ENCODE measurements at places on chromosomes 5 and 9.

DNA sequence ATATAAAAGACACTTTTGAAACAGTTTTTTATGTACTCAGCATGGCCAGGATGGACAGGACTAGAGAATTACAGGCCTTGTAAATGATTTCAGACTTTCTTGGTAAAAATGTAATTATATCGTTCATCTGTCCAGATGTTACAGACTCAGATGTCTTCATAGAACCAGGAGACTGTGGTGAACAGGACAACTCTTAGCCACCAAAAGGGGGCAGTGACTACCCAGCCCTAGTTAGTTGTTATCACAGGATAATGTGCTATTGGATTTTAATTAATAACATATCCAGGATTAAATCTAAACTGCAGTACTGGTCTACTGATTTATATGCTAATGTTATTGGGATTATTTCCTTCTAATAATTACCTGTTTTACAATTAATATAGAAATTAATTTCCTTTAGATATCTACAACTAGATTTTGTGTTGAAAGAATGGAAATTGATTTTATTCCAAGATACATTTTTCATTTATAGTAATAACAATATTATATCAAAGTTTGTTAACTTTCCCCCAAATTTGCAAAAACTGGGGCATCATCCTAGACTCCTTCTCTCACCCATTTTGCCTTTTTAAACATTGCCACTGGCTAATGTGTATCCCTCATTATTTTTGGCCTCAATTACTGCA is 99.4 kb downstream of the MTREX start:
- DNase-seq, result no peak

DNA sequence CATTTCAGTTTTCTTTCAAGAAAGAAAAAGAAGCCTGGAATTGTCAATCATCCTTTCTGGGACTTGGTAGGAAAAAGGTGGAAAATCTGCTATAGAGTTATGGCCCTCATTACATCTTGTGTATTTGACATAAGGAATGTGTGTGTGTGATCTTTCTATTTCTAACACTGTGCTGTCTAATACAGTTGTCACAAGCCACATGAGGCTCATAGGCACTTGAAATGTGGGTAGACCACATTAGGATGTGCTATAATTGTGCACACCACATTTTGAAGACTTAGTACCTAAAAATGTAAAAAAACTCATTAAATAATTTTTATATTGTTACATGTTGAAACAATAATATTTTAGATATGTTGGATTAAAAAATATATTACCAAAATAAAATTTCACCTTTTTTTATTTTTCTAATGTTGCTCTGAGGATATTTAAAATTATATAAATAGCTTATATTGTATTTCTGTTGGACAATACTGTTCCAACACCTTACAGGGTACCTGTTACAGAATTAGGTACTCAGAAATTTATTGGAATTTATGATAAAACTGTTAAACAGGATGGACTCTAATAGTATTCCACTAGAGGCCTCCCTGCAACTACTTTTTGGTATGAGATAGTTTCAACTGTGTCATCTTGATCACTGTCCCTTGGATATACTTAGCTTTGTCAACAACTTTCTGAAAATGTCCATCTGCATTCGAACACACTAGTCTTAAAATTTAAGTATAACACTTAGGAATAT is 18.4 kb downstream of the MSANTD3 start:
- DNase-seq, result no peak

- peak; percentile 27 for DNase-seq
Observed at GRCh38 chr9:34375901-34376595, 650 bp downstream of the MYORG start.

DNA sequence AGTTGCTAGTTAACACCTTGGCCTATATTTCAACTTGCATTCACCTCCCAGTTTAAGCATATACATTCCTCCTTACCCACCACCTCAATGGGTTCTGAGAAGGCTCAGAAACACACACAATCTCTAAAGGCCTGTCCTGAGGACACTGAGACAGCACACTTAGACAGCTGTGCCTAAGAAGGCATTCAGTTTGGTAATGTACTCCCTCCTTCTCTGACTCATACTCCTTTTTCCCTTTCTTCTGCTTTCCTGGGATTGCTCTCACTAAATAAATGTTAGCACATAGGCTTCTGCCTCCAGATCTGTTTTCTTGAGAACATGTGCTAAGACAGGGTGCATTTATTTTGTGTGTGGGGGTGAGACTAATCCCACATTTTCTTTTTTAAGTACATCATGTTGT is 456.8 kb upstream of the CDH6 start:
- no peak for DNase-seq

- DNase-seq, result no peak
Observed at GRCh38 chr5:68449380-68449779, 233.8 kb downstream of the PIK3R1 start.

DNA sequence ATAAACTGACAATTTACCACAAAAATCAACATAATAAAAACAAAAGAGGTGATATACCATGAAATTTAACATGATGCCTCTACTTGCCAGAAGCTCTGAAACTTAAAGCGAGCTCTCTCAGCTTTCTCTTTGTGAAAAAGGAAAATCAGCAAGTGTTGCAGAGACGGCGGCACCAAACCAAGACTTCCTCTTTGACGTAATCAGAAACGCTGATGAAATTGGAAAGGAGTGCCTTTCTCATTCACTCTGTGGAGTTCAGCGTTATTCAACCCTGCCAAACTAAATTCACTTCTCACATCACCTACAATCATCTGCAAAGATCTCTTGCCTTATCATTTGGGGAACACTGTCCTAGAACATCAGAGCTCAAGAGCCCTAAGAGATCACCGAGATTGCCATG is 32.2 kb downstream of the ANXA6 start:
- no peak for DNase-seq

- no peak for DNase-seq
Observed at GRCh38 chr5:73236541-73237128, 63.6 kb downstream of the TMEM174 start.

- DNase-seq, result no peak
Observed at GRCh38 chr9:73738741-73739530, 587.3 kb downstream of the ANXA1 start.

- DNase-seq, result no peak
Observed at GRCh38 chr5:172979778-172980177, 3.8 kb upstream of the ATP6V0E1 start.

DNA sequence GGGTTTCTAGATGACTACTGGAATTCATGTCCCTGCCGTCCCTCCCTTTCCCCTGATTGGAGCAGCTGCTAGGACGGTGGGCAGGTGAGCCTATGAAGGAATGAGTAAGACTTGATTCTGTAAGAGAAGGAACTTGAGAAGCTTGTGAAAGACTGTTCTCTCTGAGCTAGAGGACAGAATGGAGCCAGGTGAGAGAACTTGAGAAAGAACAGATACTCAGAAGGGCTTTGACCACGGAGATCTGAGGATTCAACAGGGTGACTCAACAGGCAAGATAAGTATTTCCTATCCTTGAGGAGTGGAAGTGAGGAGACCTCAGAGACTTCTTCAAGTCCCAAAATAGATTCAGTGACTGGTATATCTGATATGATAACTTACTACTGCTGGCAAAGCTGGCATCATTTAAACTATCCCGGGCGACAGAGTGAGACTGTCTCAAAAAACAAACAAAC is 41.9 kb downstream of the HSDL2 start:
- no peak for DNase-seq

GRCh38 chr9:116899337-116900006 is 212.4 kb downstream of the TRIM32 start:
- DNase-seq, result no peak

GRCh38 chr5:113344973-113345940 is 89.5 kb downstream of the TSSK1B start:
- DNase-seq, result no peak

- no peak for DNase-seq
Observed at GRCh38 chr5:86866036-86866435, 248.3 kb downstream of the COX7C start.

DNA sequence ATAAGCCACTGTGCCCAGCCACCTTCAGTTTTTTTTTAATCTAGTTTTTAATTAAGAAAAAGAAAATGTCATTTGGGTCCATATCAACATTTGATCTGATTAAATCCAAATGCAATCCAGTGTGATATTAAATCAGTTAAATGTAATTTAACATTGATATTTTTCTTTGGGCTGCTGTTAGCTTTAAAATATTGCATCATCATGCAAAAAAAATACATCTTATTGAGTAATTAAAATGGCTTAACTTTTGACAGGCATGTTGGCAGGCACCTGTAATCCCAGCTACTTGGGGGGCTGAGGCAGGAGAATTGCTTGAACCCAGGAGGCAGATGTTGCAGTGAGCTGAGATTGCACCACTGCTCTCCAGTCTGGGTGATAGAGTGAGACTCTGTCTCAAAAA is 22.7 kb upstream of the LRRC70 start:
- no peak for DNase-seq

DNA sequence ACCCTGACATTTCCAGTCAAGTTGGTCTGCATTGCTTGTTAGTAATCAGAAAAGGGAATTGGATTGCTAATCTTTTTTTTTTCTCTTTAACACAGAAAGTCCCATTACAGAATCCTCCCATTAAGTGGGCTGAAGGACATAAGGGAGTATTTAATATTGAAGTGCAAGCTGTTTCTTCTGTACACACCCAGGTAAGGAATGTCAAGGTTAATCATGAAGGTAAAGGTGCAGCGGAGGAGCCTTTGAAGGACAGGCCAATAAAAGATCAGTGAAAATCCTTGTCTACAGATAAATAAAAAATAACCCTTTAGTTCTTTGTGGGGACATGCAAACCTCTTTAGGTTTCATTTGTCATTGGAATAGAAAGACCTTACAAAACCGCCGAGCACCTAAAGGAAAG is 161.4 kb downstream of the DOCK8 start:
- no peak for DNase-seq

DNA sequence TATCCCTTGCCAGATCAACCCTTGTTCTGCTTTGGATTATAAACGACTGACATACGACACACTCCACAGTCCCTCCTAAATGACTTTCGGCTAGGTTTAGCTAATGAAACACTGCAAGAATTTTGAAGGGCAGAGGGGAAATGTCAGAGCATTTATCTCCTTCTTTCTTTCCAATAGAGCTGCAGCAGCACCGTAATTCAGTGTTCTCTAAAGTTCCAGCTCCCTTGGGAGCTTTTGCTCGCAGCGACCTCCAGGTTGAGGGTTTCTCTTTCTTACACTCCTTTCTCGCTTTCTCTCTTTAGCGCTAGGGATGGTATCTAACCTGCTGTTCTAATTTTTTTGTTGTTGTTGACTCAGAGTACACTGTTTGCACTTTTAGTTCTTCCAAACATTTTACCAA is 467.1 kb upstream of the ST8SIA4 start:
- no peak for DNase-seq

GRCh38 chr9:12760758-12761157 is 14.1 kb upstream of the LURAP1L start:
- no peak for DNase-seq

GRCh38 chr9:114238472-114238871 is 83.1 kb downstream of the COL27A1 start:
- no peak for DNase-seq

DNA sequence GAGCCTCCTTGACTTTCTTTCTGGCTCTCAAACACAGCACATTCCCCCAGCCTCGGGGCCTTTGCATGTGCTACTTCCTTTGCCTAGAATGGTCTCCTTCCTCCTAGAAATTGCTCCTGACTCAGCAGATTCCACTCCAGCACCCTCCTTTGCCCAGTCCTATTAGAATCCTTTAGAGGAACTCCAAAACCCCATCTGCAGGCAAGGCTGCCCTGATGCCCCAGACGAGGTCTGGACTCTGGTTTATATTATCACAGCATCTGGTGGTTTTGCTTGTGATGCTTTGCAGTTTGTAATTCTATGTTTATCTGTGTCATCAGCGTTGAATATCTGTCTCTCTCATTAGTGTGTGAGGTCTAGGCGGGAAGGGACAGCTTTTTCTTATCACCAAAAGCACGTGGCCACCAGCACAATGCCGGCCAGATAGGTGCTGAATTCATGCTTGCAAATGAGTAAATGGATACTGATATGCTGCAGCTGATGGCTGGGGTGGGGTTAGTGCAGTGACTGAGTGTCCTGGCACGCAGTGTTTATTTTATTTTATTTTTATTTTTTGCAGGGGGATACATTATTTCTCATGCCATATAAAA is 30.0 kb upstream of the ANKH start:
- DNase-seq, result no peak

DNA sequence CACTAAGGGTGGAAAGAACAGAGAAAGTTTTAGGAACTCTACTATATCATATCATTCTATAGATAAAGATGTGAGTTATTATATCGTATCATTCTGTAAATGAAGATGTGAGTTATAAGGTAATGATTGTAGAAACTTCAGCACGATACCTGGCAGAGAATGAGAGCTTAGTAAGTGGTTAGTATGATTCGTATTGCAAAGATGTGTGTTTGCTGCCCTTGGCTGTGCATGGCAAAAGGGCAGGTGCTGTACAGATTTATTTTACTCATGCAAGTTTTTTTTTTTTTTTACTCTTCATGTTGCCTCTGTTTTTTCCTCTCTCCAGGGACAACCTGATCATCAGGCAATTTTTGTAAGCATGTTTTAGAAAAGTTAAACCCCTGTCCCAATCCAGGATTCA is 83.3 kb downstream of the EGFLAM start:
- DNase-seq, result no peak

DNA sequence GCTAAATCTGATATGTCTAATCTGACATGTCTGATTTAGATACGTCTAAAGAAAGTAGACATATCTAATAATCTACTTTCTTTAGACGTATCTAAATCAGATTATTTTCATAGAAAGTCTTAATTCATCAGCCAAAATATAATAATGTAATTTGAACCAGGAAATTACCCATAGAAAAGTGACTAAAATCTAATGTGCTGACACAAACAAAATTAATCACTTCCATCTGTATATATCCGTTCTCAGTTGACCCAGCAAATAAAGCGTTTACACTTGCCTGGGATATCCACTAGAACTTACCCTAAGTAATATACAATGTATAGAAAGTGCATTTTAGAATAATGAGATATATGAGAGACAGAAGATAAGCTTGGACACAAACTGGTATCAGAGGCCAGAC is 56.7 kb downstream of the TTLL11 start:
- no peak for DNase-seq

- no peak for DNase-seq
Observed at GRCh38 chr5:89930591-89931392, 478.8 kb downstream of the CETN3 start.

GRCh38 chr9:98750364-98751060 is 41.8 kb upstream of the GABBR2 start:
- DNase-seq, result no peak

DNA sequence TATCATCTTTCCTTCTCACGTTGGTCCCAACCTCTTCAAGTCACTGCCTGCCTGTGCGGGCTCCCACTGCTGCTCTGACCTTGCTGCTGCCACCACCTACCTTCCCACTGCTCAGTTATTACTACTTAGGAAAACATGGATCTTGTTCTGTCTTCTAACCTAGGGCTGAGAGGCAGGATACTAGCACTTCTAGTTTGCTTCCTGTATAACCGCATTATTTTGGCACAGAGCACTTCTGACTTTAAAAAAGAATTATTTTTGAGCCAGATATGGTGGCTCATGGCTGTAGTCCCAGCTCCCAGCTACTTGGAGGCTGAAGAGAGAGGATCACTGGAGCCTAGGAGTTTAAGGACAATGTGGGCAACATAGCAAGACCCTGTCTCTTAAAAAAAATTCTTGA is 135.4 kb upstream of the GNA14 start:
- DNase-seq, result no peak

All from stimulated activated CD4-positive, alpha-beta T cell treated with anti-CD3 and anti-CD28 coated beads, Interleukin-12 subunit alpha, Interleukin-12 subunit beta, amount 100 ng/mL, for 4 hours (primary cell).